ENCODE measurements at places on chromosomes 5 and 9. TPM values are rescaled to one million over a fixed set of nuclear protein-coding genes. Genes with fewer than 3 reads are reported as not detected.

The SH3RF2 gene
- total RNA-seq, result 49.4 TPM

The LHX3 gene
- total RNA-seq, result 1.1 TPM

The PCDHGA5 gene
- 0.57 TPM for total RNA-seq

The GDA gene
- 3.1 TPM for total RNA-seq

The FAM221B gene
- not detected for total RNA-seq

The TNFSF8 gene
- 0.20 TPM for total RNA-seq

The SPINK1 gene
- 1,916 TPM for total RNA-seq

The DBN1 gene
- total RNA-seq, result 139 TPM

The FOXD4L4 gene
- total RNA-seq, result 0.26 TPM

The SLIT3 gene
- total RNA-seq, result 2.0 TPM

The PCDH1 gene
- 1.5 TPM for total RNA-seq

The ADAMTS13 gene
- total RNA-seq, result 5.3 TPM

The SLCO6A1 gene
- total RNA-seq, result not detected

The SLC45A2 gene
- 1.1 TPM for total RNA-seq

The IGIP gene
- 3.7 TPM for total RNA-seq

All from Caco-2 (cell line).